Frontal cortex (tissue), 4 donors: ENCODE measurements at places on chromosomes 11 and 22.

DNA sequence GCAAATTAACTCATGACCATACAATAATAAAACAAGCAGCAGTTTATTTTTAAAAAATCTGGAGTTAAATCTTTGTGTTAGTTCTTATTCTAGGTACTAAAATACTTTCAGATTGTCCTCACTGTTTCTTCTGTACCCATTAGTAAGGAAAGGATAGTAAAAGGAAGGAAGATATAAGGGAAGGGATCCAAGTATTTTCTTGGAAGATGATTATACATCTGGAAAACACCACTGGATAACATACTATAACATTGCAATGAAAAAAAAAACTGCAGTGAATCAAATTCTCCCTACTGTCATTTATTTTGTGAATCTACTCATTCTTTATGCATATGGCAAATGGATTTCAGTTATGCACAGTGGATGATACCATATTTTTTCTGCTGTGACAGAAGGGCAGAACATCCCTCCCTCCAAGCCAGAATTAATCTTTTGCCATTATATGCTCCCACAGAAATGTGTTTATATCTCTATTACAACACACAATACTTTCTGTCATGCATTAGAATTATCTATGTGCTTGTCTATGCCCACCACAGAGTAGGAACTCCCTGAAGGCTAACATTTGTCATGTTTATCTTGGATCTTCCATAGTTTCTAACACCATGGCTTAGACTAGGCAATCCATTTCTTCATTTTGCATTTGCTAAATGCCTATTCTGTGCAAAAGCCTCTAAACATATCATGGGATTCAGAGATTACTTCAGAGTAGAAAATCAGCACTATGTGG is 282.3 kb upstream of the CTSC start:
- DNase-seq = no peak

GRCh38 chr11:46247090-46247489 is 30.4 kb upstream of the CREB3L1 start:
- DNase-seq = no peak

DNA sequence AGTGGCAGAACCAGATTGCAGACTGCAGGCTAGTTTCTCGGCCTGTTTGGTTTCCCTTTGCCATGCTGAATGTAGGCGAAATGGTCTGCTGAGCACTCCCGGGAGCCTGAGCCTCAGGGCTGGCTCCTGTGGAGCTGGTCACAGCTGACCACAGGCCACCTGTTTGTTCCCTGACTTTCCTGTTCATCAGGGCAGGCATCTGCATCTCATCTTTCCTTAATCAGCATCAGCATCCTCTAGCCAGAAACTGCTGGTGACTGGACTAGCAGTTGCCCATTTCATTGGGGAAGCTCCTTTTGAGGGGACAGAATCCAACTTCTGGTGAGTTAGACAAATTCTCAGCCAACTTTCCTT is 20.2 kb upstream of the C11orf96 start:
- no peak for DNase-seq

- no peak for DNase-seq
These were observed 28.5 kb downstream of the ZNF280B start for GRCh38 chr22:22479999-22480532.

- no peak for DNase-seq
These were observed 3.3 kb downstream of the CD248 start for GRCh38 chr11:66313321-66314185.
